ENCODE measurements at places on chromosomes 13 and 19. TPM values are rescaled to one million over a fixed set of nuclear protein-coding genes. Genes with fewer than 3 reads are reported as not detected.

Gene ZNF426
- total RNA-seq, result 18.6 TPM

Gene CYP2F1
- not detected for total RNA-seq

Gene KIR2DL1
- not detected for total RNA-seq

Gene CLEC17A
- total RNA-seq, result not detected

Gene PCDH9
- total RNA-seq, result 4.5 TPM
